ENCODE measurements at places on chromosomes 1 and 21.

- no peak for DNase-seq
These were observed 38.2 kb downstream of the MRPL39 start for GRCh38 chr21:25569084-25569483.

GRCh38 chr21:29676395-29676794, 263.4 kb downstream of the GRIK1 start:
- DNase-seq, result no peak

DNA sequence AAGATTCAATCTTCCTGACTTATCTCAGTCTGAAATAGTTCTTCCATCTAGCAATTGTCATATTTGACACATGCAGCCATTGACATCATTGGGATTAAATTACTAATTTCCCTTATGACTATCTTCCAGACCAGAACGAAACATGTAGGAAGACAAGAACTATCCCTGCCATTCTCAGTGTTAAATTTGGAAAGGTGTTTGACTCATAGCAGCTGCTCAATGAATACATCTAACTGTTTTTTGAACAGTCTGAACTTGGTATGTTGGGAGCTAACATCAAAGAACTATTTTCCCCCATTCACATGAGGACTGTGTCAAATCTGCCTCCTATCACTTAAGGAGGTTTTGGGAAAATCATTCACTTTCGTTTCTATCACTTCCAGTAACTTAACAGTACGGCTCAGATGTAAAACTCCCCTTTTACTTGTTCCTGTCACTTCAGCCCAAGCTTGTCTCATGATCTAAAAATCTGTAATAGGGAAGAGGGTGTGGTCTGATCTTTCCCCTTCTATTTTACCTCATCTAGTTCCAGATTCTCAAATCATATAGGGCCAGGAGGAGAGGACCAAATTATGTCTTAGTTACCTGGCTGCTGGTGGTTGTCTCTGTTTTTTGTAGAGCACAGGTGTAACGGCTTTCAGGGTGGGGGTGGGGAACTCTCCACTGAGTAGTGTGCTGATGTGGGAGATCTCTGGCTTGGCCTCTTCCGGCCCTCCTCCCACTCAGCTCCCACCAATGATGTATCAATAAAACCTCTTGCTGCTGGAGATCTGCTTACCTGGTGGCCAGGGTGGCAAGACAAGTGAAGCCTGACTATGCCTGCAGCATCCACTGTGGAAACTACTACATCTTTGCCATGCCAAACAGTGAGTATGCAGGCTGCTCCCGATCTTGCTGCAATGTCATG, 26.2 kb upstream of the SLAMF1 start:
- peak; percentile 46 for DNase-seq

DNA sequence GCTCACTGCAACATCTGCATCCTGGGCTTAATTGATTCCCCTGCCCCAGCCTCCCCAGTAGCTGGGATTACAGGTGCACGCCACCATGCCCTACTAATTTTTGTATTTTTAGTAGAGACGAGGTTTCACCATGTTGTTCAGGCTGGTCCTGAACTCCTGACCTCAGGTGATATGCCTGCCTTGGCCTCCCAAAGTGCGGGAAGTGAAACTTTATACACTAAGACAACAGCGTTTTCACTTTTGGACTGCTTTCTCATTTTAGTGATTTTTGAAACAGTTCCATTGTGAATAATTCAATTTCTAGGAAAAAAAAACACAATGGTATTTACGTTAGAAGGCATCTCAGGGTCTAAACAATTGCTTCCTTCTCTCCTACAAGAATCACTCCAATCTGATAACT, 11.8 kb upstream of the KHDRBS1 start:
- DNase-seq, result no peak

DNA sequence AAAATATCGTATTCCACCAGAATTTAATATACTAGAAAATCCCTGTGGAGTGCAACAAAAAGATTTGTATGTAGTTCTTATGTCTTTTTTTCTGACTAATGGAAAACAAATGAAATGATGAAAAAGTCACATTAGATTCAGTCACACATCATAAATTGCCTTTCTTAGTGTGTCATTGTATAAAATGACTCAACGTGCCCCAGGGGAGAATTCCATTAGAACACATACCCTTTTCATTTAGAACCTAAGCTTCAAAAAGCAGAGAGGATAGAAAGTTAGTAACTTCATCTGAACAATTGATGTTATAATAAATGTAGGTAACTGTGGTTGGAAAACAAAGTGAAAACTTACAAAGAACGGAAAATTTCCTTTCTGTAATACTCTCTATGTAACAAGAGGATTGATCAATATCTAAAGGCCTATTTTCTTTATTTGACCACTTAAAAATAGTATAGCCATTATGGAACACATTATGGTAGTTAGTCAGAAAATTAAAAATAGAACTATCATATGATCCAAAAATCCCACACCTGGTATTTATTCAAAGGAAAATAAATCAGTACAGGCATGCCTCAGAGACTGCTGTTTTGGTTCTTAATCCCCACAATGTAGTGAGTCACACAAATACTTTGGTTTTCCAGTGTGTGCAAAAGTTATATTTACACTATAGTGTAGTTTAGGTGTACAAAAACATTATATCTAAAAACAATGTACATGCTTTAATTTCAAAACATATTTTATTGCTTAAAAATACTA, 1016.1 kb downstream of the KCNT2 start:
- no peak for DNase-seq

- DNase-seq, result no peak
These were observed 5.5 kb upstream of the PADI1 start for GRCh38 chr1:17199267-17200044.

DNA sequence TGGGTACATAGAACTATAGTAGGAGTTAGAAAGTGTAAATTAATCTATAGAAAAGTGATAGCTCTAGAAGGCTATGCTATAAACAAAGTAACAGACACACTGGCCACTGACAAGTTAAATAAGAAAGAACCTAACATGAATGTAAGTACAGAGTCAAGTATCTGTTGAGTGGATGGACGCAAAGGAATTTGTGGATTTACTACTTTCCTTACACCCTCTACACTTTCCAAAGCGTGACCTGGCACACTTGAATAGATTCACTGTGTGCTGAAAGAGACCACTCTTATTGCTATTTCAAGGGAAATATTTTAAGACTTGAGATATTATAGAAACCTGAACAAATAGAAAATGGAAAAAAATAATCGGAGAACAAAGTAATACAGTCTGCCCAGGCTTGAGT, 142.8 kb upstream of the SAMSN1 start:
- DNase-seq, result no peak

GRCh38 chr1:222387007-222387814, 160.7 kb downstream of the HHIPL2 start:
- DNase-seq, result no peak

- DNase-seq, result no peak
These were observed 75.9 kb upstream of the LYST start for GRCh38 chr1:235942625-235942934.

DNA sequence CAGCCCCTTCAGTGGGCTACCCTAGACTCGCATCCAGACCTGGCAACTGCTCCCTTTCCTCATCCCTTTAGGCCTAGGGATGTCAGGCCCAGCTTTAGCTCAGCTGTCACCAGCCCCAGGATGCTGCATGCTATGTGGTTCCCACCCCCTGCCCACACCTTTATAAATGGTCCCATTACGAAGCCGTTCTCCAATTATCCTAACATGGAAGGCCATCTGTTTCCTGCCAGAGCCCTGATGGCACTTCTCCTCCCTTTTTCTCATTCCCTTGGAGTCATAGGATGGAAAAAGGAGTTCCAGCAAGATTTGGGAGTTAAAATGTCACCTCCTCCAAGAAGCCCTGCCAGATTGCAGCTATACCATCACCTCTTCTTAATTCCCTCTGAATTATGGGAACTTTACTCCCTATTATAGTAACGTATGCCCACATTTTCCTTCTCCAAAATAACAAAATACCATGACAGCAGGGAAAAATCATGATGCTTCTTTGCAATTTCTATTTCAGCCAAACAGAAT, 205.0 kb upstream of the GRIK3 start:
- no peak for DNase-seq

DNA sequence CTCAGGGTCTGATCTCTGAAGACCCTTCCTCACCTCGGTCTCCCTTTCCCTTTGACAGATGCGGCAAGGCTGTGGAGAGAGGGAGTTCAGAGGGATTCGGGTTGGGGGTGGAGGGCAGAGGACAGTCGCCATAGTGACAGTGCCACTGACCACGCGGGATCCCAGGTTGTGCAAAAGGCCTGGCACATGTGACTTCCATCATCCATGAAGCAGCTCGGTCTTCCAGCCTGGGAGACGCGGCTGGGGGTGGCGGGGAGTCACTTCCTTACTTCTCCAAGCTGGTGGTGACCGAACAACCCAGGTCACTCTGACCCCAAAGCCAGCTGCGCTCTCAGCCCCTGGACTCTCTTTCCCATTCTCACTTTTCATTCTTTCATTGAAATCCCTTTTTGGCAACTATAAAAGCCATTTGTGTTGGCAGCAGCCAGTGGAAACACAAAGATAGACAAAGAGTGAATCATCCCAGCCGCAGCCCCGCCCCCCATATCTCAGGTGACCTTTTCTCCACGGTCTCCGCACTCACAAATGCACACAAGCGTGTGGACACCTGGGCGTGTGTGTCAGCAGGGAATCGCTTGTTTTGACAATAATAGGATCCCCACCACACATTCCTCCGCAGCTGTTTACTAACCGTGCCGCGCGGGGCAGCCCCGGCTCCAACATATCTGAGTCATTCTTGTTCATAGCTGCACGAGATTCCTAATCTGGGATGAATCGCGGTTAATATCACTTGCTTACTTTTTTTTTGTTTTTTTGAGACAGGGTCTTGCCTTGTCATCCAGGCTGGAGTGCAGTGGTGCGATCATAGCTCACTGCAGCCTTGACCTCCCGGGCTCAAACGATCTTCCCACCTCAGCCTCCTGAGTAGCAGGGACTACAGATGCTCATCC, 68.3 kb downstream of the DHRS3 start:
- DNase-seq, result no peak

DNA sequence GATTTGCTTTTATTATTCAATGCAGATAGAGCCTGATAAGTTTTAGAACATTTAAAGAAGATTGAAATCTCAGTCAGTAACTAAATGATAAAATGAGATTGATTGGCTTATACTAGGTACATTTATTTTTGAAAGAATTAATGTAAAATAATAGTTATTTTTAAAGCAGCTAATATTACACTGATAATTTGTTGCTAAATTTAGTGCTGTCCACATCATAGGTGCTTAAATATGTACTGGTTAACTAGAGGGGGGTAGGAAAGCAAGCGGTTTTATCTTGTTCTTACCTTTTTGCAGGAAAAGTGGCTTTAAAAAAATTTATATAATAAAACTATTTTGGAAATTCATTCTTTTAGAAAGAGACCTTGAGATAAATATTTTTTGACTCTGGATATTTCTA, 40.4 kb upstream of the RWDD3 start:
- DNase-seq, result no peak

GRCh38 chr1:58768971-58769808, 14.7 kb downstream of the JUN start:
- DNase-seq, result no peak

DNA sequence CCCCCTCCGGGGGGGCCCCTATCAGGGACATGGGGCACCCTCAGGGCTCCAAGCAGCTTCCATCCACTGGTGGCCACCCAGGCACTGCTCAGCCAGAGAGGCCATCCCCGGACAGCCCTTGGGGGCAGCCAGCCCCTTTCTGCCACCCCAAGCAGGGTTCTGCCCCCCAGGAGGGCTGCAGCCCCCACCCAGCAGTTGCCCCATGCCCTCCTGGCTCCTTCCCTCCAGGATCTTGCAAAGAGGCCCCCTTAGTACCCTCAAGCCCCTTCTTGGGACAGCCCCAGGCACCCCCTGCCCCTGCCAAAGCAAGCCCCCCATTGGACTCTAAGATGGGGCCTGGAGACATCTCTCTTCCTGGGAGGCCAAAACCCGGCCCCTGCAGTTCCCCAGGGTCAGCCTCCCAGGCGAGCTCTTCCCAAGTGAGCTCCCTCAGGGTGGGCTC, 34.9 kb downstream of the TRIM11 start:
- DNase-seq, result no peak

DNA sequence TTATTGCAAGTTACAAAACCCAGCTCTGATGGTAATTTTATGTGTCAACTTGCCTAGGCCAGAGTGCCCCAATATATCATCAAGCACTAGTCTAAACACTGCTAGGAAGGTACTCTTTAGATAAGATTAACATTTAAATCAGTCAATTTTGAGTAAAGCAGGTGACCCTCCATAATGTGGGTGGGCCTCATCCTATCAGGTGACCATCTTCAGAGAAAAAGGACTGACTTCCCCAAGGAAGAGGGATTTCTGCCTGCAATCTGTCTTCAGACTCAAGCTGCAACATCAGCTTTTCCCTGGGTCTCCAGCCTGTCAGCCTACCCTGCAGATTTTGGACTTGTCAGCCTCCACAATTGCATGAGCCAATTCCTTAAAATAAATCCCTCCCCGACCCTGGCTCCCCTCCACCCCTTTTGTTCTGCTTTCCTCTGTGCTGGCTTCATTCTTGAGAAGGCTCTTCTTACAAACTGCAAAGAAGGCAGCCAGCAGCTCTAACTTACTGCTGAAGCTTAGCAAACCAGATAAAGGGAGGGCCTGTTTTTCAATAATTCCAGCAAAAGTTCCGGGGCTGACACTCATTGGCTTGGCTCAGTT, 56.4 kb upstream of the RUNX3 start:
- DNase-seq, result no peak

- no peak for DNase-seq
These were observed 439.9 kb downstream of the DISC1 start for GRCh38 chr1:232066521-232066920.
